ENCODE measurements at places on chromosomes 16 and 17. TPM values are rescaled to one million over a fixed set of nuclear protein-coding genes. Genes with fewer than 3 reads are reported as not detected.

- no peak for DNase-seq
Observed at GRCh38 chr17:54849660-54850059, 51.0 kb upstream of the TOM1L1 start.

- peak; percentile 39 for DNase-seq
Observed at GRCh38 chr17:83035722-83036121, 43.7 kb upstream of the METRNL start.

GRCh38 chr16:23905027-23905426 lies 69.2 kb downstream of the PRKCB start:
- DNase-seq = no peak

- no peak for DNase-seq
Observed at GRCh38 chr17:15900871-15901270, 44.1 kb upstream of the ADORA2B start.

The FXR2 gene
- total RNA-seq = 19.0 TPM
